ENCODE measurements at places on chromosomes 13 and 19. TPM values are rescaled to one million over a fixed set of nuclear protein-coding genes. Genes with fewer than 3 reads are reported as not detected.

DNA sequence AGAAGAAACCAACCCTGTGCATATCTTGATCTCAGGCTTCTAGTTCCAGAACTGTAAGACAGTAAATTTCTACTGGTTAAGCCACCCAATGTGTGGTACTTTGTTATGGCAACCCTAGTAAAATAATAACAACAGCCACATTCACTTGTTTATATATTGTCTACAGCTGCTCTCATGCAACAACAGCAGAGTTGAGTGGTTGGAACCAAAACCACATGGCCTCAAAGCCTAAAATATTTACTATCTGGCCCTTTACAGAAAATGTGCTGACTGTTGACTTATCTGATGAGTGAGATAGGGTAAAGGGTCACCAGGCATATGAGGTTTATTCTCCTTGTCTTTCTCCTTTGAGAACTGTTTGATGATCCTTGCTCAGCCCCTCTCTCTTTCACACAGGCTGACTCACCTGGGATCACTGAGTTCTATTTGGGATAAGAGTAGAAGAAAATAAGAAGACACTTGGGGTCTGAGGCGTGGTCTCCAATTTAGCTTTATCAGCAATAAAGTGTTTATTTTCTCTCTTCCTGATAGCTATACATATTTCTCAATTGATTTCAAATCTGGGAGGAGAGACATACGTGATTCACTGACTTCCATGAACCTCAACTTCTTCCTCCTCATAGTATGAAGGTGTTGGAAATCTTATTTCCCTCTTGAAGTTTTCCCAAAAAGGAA is 227.5 kb upstream of the STARD13 start:
- no peak overlapping the region for H3K27ac ChIP-seq
- H3K27me3 ChIP-seq, result no peaks in the 10 kb centered on the region
- H3K36me3 ChIP-seq, result no peaks in the 10 kb centered on the region
- H3K4me3 ChIP-seq, result no peak overlapping the region
- H3K4me1 ChIP-seq, result no peaks in the 10 kb centered on the region

GRCh38 chr13:51004918-51005460 is 95.4 kb downstream of the RNASEH2B start:
- peaks cover 11% of the 10 kb centered on the region for H3K4me1 ChIP-seq
- no peaks in the 10 kb centered on the region for H3K27me3 ChIP-seq
- no peak overlapping the region for H3K4me3 ChIP-seq
- DNase-seq, result no peak

DNA sequence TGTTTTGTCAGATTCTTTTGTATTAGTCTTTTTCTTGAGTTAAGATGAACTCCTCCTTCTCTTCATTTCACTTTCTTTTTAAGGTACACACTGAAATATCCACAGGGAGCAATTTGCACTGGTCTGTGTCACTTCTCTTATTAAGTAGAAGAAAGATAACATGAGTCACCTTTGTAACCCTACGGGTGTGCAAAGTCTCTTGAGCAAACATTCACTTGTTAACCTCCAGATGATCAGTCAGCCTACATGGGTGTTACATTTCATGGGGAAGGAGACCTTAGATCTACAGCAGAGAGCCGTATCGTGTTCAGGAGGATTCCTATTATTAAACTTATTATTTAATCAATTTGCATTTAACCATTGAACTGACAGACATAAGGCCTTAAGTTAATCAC is 5.1 kb downstream of the ZNF507 start:
- no peaks in the 10 kb centered on the region for H3K27me3 ChIP-seq
- H3K4me1 ChIP-seq, result peaks cover 24% of the 10 kb centered on the region
- no peak overlapping the region for H3K27ac ChIP-seq
- no peak overlapping the region for H3K4me3 ChIP-seq
- DNase-seq, result no peak

DNA sequence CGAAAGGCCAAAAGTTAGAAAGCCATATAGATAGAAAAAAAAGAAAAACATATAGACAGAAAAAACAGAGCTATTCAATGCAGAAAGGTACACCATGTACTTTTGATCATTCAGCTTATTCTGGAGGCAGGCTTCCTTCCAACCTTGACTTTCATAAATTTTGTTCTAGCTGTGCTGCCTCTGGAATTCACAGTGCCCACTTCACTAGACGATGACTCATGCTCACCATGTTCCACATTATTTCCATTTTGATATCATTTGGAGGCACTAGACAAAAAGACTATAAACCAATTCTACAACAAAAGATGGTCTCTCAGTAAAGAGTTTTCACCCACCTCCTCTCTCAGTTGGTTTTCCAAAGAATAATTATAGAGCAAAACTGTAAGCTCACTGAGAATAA is 229.0 kb upstream of the IPO5 start:
- peak; percentile 41 for DNase-seq
- peak overlapping the region; percentile 32 for H3K27ac ChIP-seq
- H3K4me1 ChIP-seq, result peaks cover 62% of the 10 kb centered on the region

DNA sequence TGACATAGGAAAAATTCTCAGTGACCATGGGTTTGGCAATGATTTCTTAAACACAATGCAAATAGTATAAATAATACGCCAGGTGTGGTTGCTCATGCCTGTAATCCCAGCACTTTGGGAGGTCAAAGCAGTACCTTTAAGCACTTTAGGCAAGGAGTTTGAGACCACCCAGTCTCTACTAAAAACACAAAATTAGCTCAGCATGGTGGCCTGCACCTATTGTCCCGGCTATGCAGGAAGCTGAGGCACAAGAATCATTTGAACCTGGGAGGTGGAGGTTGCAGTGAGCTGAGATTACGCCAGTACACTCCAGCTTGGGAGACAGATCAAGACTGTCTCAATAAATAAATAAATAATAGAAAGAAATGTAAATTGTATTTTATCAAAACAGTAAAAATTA is 356.5 kb upstream of the SLITRK6 start:
- no peak overlapping the region for H3K4me3 ChIP-seq
- no peaks in the 10 kb centered on the region for H3K4me1 ChIP-seq
- no peaks in the 10 kb centered on the region for H3K36me3 ChIP-seq
- H3K27me3 ChIP-seq, result no peaks in the 10 kb centered on the region
- no peak overlapping the region for H3K27ac ChIP-seq

DNA sequence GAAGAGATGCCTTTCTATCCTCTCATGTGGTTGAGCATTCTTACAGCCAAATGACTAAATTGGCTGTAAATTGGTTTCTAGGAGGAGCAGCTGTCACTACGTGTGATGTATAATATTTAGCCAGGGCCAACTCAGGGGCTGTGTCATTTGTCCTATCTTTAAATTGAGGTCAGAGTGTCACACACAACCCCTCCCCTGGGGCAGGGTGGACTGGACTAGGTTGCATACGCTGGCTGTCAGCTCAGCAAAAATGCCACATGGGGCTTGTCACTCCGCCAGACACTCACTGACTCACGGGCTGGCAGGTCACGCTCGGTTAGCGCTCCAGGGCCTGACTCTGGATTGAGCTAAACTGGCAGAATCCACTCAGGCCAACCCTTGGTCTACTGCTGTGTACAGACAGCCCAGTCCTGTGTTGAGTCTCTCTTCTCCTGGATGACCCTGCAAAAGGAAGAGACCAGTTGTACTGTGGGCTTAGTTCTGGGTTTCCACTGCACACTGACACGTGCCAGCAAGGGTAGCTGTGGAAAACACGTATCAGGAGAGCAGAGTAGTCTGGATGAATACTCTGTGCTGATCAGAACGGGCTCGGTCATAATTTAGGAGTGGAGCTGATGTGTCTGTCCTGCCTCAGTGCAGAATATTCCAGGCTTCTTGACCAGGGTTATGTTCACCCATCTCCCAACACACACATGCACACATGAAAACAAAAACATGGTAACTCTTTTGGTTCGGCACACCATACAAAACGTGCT is 29.1 kb downstream of the SHISA2 start:
- no peaks in the 10 kb centered on the region for H3K36me3 ChIP-seq
- H3K27me3 ChIP-seq, result no peaks in the 10 kb centered on the region
- H3K27ac ChIP-seq, result peak overlapping the region; percentile 37
- no peak overlapping the region for H3K4me3 ChIP-seq

DNA sequence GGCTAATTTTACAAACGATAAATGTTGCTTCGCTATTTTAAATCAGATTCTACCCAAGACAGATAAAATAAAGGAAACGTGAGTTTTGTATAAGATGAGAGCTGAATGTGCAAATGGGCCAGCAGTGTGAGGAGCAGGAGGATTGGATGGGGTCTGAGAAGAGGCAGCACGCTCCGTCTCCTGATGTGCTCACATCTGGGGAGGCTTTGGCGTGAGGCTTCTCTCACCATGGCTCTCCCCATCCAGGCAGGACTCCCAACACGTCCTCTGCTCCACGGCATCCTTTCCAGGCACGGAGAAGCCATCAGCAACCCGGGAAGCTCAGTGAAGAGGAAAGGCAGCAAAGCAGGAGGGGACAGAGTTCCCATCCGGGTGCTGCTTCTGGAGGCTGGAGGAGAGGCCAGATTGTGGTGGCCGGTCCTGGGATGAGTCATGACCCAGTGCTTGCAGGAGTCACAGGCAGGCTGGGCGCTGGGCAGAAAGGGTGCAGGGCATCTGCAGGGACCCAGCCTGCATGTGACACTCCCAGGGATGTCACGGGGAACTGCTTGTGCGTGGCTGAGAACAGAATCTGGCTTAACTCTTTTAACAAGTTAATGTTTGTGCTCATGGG is 47.5 kb downstream of the ZNF536 start:
- no peaks in the 10 kb centered on the region for H3K27me3 ChIP-seq
- no peak overlapping the region for H3K27ac ChIP-seq
- H3K4me3 ChIP-seq, result no peak overlapping the region
- H3K4me1 ChIP-seq, result no peaks in the 10 kb centered on the region
- H3K36me3 ChIP-seq, result no peaks in the 10 kb centered on the region

GRCh38 chr13:45895881-45896280 is 44.3 kb upstream of the SIAH3 start:
- H3K4me3 ChIP-seq, result no peak overlapping the region
- no peak for DNase-seq
- H3K36me3 ChIP-seq, result no peaks in the 10 kb centered on the region

DNA sequence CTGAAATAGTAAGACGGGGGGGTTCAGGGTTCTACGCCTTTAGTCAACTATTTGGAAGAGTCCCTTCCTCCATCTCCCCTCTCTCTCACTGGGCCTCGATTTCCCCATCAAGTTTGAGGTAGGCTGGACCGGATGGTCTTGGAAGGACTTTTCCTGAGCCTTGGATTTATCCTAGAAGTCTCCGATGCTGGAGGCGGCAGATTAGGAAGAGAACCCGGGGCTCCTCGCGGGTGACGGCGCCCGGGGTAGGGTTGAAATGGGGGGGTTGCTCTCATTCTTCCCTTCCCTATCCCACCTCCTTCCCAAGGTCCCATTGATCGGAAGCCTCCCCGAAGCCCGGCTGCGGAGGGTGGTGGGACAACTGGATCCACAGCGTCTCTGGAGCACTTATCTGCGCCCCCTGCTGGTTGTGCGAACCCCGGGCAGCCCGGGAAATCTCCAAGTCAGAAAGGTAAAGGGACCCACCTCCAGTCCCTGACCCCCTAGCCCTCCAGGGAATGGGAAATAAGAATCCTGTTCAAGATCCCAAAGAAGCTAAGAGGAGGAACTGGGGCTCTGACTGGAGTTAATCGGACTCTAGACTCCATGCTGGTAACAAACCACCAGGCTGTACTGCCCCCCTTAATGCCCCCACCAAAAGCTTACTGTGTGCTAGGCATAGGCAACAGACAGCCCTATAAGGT is 781 bp downstream of the QPCTL start:
- peaks cover 10% of the 10 kb centered on the region for H3K4me1 ChIP-seq
- peak overlapping the region; percentile 85 for H3K4me3 ChIP-seq
- H3K36me3 ChIP-seq, result peaks cover 61% of the 10 kb centered on the region
- peak; percentile 79 for DNase-seq
- H3K27ac ChIP-seq, result peak overlapping the region; percentile 81
- H3K27me3 ChIP-seq, result no peaks in the 10 kb centered on the region

DNA sequence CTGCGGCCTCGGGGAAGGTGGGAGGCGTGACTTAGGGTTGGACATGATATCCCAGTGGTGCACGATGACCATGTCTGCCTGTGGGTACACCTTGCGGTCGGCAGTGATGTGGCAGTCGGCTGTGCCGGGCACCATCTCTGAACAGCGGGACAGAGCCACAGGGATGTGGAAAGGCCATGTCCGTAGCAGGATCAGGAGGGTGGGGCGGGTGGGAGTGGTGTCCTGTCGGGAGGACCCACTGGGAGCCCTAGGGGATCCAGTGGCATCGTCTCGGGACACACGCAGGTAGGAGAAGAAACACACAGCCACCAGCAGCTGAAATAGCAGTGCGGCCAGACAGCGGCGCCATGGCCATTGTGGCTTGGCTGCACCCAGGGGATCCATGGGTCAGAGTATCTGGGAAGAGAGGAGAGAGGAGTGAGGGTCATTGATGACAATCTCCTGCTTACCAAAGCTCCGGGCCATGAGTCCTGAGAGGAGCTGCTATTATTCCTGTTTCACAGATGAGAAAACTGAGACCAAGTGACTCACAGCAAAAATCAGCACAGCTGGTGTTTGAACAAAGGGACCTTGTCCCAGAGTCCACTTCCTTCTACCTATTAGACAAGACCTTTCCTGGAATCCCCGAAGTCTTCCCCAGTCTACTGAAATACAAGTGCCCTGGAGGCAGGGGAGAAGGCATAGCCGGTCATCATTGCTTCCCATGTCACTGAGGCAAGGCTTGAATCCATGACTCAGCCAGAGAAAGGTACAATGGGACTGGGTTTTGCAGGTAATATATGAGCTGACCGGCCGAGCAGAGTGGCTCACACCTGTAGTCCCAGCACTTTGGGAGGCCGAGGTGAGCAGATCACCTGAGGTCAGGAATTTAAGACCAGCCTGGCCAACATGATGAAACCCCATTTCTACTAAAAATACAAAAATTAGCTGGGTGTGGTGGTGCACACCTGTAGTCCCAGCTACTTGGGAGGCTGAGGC is 5.2 kb upstream of the FUT6 start:
- H3K4me3 ChIP-seq, result no peak overlapping the region
- H3K27me3 ChIP-seq, result no peaks in the 10 kb centered on the region
- no peak overlapping the region for H3K27ac ChIP-seq
- no peak for DNase-seq

GRCh38 chr13:49530457-49530856 is 34.7 kb downstream of the PHF11 start:
- no peaks in the 10 kb centered on the region for H3K4me1 ChIP-seq
- no peaks in the 10 kb centered on the region for H3K27me3 ChIP-seq
- peaks cover 24% of the 10 kb centered on the region for H3K36me3 ChIP-seq
- H3K27ac ChIP-seq, result no peak overlapping the region

- H3K36me3 ChIP-seq, result peaks cover 6% of the 10 kb centered on the region
- no peak overlapping the region for H3K4me3 ChIP-seq
- H3K27me3 ChIP-seq, result no peaks in the 10 kb centered on the region
- DNase-seq, result no peak
- no peak overlapping the region for H3K27ac ChIP-seq
Measured at GRCh38 chr19:31666126-31666525, 316.9 kb upstream of the TSHZ3 start.

GRCh38 chr19:39246951-39247669 is 1.5 kb downstream of the IFNL4 start:
- peaks cover 27% of the 10 kb centered on the region for H3K27me3 ChIP-seq
- DNase-seq, result no peak
- H3K4me1 ChIP-seq, result no peaks in the 10 kb centered on the region
- no peak overlapping the region for H3K27ac ChIP-seq

GRCh38 chr13:52428295-52428694 is 22.1 kb downstream of the VPS36 start:
- no peak overlapping the region for H3K27ac ChIP-seq
- no peak overlapping the region for H3K4me3 ChIP-seq

GRCh38 chr13:28047757-28048388 is 52.5 kb downstream of the FLT3 start:
- no peak overlapping the region for H3K4me3 ChIP-seq
- H3K4me1 ChIP-seq, result peaks cover 6% of the 10 kb centered on the region
- H3K27ac ChIP-seq, result no peak overlapping the region
- no peak for DNase-seq

Gene IGSF23
- not detected for total RNA-seq

Gene ETV2
- 0.44 TPM for total RNA-seq

Gene C19orf81
- total RNA-seq, result not detected

Gene NUP58
- total RNA-seq, result 116 TPM

Measured in MCF 10A (cell line).